Bladder microvascular endothelial cell (primary cell): ENCODE measurements at places on chromosomes 5 and 9. TPM values are rescaled to one million over a fixed set of nuclear protein-coding genes. Genes with fewer than 3 reads are reported as not detected.

Gene PAX5
- total RNA-seq: not detected in 2 replicates

Gene INSL6
- 0.13 TPM in 1 of 2 replicates, not detected in the other for total RNA-seq

Gene C6
- total RNA-seq: not detected in 2 replicates

Gene PIP5KL1
- 0.44 and 0.97 TPM in 2 replicates for total RNA-seq

Gene SPATA31D4
- not detected in 2 replicates for total RNA-seq

Gene UNC5A
- total RNA-seq: 0.97 and 3.3 TPM in 2 replicates

Gene SLC34A1
- total RNA-seq: not detected in 2 replicates

Gene AMBP
- not detected in 2 replicates for total RNA-seq

Gene SLC2A6
- 30.0 and 40.0 TPM in 2 replicates for total RNA-seq

Gene PCDHGA10
- 2.1 and 5.2 TPM in 2 replicates for total RNA-seq

Gene SLC34A3
- not detected in 2 replicates for total RNA-seq

Gene TTC39B
- total RNA-seq: 2.3 and 4.0 TPM in 2 replicates

Gene CORO2A
- total RNA-seq: 0.76 and 2.6 TPM in 2 replicates

Gene HMCN2
- total RNA-seq: 0.19 and 0.32 TPM in 2 replicates

Gene PRDM9
- not detected in 2 replicates for total RNA-seq

Gene TAF11L10
- not detected in 2 replicates for total RNA-seq

Gene CARD6
- 18.3 and 33.1 TPM in 2 replicates for total RNA-seq

Gene AJM1
- 0.65 and 1.4 TPM in 2 replicates for total RNA-seq

Gene MYOZ3
- 0.16 and 0.88 TPM in 2 replicates for total RNA-seq

Gene SGCD
- total RNA-seq: under 0.01 and 0.38 TPM in 2 replicates

Gene RAD23B
- total RNA-seq: 62.3 and 78.6 TPM in 2 replicates

Gene MEGF9
- total RNA-seq: 9.1 and 9.6 TPM in 2 replicates

Gene PCDHAC1
- total RNA-seq: 0.06 TPM in 1 of 2 replicates, not detected in the other

Gene KIAA1958
- total RNA-seq: 0.32 and 5.4 TPM in 2 replicates

Gene TLE1
- total RNA-seq: 32.2 and 79.9 TPM in 2 replicates

Gene CNTNAP3
- 18.5 and 104 TPM in 2 replicates for total RNA-seq

Gene ZBTB26
- total RNA-seq: 1.9 and 5.5 TPM in 2 replicates

Gene ELAVL2
- 1.3 and 2.6 TPM in 2 replicates for total RNA-seq

Gene C9orf50
- under 0.01 TPM in 1 of 2 replicates, not detected in the other for total RNA-seq

Gene PCDH1
- total RNA-seq: 191 and 196 TPM in 2 replicates

Gene LOX
- 73.7 and 90.4 TPM in 2 replicates for total RNA-seq

Gene GRXCR2
- total RNA-seq: not detected in 2 replicates

Gene TNC
- total RNA-seq: 1.6 and 29.5 TPM in 2 replicates

Gene LCN1
- not detected in 2 replicates for total RNA-seq

Gene ZNF483
- total RNA-seq: 0.81 and 2.1 TPM in 2 replicates

Gene C8G
- 1.2 TPM in 1 of 2 replicates, not detected in the other for total RNA-seq
